ENCODE measurements at places on chromosomes 16 and 17.

- no peak for DNase-seq
Observed at GRCh38 chr17:31433091-31433790, 41.8 kb downstream of the RAB11FIP4 start.

- DNase-seq: no peak
Observed at GRCh38 chr17:79503126-79503839, 107.6 kb downstream of the RBFOX3 start.

DNA sequence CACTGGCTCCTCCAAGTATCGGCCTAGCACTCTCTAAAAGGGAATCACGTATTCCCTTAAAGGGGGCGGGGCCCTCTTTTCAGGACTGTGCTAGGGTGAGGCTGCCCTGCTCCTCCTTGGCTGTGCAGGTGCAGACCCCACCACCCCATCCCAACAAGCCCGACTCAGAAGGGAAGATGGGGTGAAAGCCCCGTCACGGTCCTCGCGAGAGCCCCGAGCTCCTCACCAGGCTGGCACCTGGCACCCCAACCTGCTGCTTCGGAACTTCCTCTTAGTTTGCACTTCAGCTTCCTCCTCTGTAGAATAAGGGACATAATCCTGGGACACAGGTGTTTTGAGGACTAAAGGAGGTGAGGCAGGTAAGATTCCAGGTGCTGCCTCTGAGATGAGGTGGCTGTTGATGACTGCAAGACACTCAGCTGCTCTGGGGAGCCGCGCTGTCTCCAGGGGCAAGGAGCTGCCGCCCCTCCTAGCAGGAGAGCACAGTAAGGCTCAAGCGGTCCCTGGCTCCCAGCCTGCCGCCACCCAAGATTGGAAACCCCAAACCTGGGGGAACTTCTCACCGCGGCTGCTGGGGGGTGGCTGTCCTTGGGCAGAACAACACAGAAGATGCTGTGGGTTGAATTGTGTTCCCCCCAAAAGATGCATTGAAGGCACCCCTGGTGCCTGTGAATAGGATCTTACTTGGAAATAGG lies 88.8 kb downstream of the MGAT5B start:
- no peak for DNase-seq

- no peak for DNase-seq
Observed at GRCh38 chr17:32795339-32795979, 81.5 kb downstream of the MYO1D start.

DNA sequence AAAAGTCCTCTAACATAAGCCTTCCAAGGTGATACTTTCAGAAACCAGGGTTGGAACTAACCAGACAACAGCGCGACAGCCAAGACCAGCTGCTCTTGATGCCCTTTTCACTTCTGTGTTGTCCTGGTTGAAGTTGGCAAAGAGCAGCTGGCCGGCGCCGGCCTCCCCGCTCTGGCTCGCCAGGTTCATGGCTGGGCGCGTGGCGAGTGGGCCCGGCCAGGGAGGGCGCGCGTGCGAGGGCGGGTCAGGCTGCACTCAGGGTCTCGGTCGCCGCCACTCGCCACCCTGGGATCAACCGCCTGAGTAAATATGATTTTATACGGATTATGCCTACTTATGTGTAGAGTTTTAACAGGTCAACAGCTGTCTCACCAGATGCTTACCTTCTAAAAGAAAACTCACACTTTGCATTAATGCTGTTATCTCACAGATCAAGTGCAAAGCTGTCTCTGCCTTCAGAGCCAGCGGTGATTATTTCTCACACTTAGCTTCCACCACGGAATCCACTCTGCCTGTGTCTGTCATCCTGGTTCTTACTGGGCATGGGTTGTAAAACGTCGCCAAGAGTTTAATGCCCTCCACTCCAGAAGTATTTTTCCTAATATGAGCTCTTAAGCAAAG lies 13.5 kb downstream of the KCTD2 start:
- no peak for DNase-seq

- DNase-seq: peak; percentile 43
Observed at GRCh38 chr17:9977180-9977575, 72.1 kb upstream of the RCVRN start.

- DNase-seq: no peak
Observed at GRCh38 chr16:47316442-47317015, 144.3 kb downstream of the ITFG1 start.

DNA sequence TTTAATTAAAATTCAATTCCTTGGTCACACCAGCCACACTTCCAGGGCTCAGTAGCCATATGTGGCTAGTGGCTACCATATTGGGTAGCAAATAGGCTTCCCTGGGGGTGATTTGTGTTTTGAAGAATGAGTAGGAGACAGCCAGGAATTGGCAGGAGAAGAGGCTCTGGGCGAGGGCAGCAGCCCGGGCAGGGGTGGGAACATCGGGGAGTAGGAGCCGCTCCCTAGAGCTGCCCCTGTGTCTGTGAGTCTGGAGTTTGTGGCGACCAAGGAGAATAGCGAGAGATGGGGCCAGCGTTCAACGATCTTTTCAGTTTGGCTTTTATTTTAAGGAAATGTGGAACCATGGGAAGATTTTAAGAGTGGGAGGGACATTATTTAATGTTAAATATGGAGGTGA lies 81.7 kb downstream of the WIPI1 start:
- no peak for DNase-seq

DNA sequence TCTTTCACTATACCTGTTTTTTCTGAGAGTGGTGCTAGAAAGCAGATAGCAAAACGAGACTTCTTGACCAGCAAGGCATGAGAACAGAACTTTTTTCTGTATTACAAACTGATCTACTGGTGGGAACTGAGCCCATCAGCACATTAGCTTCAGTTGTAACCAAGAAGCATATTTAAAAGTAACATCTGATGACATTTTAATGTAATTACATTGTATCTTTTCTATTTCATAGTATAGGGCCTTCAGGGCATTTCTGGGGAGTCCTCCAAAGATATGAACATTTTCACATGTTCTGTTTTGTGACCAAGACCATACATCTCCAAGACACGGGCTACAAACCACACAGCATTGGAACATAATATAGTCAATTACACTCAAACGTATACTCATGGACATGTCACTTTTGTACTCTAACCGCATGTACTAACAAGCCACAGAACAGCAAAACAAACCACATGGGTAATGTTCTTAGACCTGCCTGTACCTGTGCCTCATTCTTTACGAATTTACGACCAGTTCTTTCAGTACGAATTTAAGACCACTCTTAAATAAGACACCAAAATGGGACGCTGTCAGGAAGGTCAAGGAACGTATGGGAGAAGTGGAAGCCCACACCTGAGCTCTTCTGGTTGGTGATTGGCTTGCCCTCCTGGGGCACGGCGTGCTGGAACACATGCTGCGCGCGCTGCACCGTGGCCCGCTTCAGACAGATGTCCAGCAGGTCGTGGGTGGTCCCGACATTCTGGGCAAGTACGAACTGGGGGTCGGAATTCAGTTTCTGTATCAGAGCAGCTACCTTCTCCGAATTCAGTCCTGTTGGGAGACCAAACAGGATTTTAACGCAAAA lies 825 bp downstream of the BLMH start:
- DNase-seq: peak; percentile 65

DNA sequence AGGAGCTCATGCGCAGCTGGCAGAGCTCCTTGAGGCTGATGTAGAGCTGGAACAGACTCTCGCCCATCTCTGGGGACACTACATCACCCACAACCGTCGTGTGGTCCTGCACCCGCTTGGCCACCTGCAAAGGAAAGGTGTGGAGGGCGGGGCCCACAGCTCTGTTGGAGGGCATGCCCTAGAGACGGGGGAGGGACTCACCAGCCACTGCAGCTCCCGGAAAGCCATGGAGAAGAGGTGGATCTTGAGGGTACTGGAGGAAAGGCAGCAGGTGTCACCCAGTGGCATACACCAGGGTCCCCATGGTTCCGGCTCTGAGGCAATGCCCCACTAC lies 8.6 kb downstream of the UNC13D start:
- no peak for DNase-seq

- peak; percentile 97 for DNase-seq
Observed at GRCh38 chr16:10961231-10961630, 16.9 kb downstream of the CLEC16A start.

- DNase-seq: peak; percentile 67
Observed at GRCh38 chr16:71746442-71747046, 22.0 kb upstream of the PHLPP2 start.

GRCh38 chr16:58862334-58863021 lies 128.4 kb upstream of the GOT2 start:
- no peak for DNase-seq

DNA sequence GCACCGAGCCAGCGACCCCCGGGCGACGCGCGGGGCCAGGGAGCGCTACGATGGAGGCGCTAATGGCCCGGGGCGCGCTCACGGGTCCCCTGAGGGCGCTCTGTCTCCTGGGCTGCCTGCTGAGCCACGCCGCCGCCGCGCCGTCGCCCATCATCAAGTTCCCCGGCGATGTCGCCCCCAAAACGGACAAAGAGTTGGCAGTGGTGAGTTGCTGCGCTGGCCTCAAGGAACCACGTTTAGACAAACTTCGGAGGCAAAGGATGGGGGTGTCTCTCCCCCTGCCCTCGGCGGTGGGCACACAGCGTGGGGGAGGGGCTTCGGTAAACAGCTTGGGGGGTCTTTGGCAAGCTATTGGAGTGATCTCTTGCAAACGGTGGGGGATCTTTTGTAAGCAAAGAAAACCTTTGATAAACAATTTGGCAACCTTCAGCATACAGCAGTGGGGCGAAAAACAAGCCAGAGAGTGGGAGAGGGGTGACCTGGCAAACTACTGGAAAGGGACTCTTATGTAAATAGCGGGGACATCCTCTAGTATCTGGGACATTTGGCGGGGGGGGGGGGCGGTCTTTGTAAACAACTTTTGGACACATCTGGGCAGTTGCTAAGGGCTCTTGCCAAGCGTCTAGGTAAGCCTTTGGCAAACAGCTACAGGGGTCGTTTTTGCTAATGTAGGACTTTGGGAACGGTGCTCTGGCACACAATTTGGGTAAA lies 587 bp downstream of the MMP2 start:
- DNase-seq: peak; percentile 64

DNA sequence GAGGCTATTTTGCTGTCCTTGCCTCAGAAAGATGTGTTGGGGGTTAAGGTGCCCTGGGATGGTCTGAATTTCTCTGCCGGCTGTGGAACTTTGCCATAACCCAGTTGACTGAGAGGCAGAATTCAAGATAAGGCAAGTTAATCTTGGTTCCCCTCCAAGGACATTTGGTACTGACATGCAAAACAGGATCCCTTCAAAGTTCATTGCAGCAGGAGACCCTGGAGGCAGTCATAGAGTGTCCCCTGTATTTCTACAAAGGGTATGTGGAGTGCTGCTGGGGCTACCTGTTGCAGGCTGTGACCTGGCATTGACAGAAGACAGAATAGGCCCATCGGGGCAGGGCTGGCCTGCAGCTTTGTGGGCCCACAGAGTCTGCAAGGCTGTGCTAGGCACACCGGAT lies 135.6 kb upstream of the IRX3 start:
- DNase-seq: no peak

DNA sequence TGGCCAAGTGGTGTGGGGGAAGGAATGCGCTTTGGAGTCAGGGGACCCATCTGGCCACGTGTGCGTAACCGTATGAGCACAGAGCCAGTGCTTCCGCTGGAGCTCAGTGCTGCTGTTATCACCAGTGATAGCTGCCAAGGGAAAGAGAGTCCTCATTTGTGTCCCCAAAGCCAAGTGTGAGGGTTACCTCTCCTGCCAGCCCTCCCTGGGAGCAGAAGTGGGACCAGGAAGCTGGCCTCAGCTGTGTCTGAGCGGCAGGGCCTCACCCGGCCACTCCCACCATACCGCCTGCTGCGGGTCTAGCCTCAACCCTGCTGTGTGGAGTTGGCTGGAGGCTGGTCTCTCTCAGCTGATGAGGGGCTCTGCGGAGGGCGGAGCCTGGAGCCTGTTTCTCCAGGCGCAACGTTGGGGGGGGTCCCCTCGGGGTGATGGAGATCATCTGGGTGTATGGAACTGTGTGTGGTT lies 44.5 kb downstream of the MEAK7 start:
- no peak for DNase-seq

GRCh38 chr17:9363440-9364350 lies 211.9 kb downstream of the STX8 start:
- peak; percentile 56 for DNase-seq

GRCh38 chr17:77717941-77718668 lies 240.4 kb upstream of the TNRC6C start:
- DNase-seq: no peak

DNA sequence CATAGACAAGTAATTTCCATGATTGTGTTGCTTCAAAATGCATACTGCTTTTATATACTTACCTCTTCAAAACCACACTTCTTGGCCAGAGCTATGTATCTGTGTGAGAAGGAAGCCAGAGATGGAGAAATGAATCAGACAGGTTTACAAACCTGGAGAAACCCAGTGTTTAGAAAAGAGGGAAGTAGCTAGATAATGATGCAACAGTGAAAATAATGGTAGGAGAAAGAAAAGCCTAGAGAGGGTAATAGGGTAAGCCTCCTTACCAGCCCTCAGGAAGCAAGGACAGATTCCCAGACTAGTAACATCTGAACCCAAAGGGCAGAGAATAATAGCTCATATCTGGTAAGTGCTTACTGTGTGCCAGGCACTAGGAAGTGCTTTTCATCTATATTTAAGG lies 250.3 kb upstream of the CDH11 start:
- no peak for DNase-seq

DNA sequence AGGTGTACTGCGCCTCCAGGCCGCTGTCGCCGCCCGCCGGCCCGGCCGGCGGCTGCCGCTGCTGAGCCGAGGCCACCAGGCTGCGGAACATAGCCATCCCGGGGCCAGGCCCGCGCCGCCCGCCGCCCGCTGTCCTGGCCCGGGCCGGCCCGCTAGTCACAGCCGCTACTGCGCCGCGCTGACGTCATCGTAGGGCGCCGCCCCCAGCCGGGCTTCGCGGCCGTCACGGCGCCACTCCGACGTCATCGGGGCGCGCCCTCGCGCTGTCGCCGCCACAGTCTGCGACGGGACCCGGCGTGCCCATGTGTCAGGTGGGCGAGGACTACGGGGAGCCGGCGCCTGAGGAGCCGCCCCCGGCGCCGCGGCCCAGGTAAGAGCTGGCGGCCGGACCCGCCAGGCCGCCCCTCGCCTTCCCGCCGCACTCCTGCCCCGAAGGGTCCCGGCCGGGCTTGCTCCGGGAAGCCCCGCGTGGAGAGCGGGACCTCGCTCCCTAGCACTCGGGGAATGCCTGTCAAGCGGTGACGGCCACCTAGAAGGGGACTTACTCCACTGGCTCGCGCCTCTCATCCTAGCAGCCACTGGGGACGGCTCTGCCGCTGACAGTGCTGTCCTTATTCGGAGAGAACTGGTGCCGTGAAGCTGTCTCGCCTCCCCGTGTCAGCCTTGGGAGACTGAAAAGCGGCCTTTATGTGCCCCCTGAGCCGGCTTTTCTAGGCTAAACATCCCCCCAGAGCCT lies at the start of the genes CTU2 and RNF166:
TSS of gene CTU2 (plus strand) at position 275 of the 736 bp plus-strand sequence. CDS start at position 303, 28 bp downstream.
TSS of gene RNF166 (minus strand) at position 180 of the 736 bp plus-strand sequence. CDS start at position 97, 83 bp downstream.
- DNase-seq: peak; percentile 93

DNA sequence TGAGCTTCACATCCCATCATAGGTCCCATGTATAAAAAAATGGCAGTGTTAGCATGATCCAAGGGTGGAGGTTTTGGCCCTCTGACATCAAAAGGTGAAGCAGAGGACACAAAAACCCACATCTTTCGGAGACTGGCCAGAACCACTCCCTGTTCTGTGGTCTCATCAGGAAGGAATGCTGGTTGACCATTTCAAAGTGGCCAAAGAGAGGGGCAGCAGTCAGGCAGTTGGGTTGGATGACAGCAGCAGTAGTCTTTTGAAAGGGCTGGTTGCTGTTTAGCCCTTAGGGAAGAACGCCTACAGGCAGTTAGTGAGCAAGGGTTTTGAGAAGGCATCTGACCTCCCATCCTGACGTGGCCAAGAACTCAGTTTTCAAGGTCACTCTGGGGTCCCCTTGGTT lies 40.5 kb downstream of the LCMT1 start:
- peak; percentile 81 for DNase-seq
